ENCODE measurements at places on chromosomes 7 and 10.

DNA sequence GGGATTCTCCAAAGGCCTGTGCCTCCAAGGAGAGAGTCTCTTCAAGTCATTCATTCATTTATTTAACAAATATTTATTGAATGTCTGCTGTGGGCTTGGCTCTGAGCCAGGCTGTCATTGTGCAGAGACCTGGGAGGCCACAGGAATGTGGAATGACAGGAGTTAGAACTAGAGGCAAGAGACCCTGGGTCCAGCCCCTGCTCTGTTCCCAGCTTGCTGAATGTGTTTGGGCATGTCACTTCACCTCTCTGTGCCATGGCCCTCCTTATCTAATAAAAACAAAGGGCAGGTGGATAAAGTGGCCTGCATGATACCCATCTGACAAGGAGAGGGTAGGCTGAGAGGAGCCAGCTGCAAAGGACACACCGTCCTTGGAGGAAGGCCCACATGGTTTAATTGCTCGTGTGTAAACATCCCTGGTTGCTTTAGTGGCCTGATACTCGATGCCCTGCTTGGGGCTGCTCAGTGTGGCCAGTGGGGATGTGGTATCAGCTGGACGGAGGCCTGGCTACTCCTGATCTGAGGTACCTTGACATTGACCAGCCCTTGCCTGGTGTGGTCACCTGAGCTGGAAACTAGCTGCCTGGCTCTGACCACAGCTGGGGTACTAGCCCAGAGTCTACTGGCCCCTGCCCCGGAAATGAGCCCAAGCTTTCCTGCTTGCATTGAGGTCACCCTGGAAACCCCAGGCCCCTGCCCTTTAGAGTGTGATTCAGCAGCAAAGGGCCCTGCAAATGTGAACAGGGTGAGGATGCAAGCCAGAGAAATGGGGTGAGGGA is 116.2 kb downstream of the CDH23 start:
- no peak for DNase-seq

GRCh38 chr10:84328418-84329195 is at the start of gene CCSER2:
CCSER2 (plus strand) TSS chr10:84328589; CDS start chr10:84371053, 42,464 bp downstream.
- peak; percentile 89 for DNase-seq

DNA sequence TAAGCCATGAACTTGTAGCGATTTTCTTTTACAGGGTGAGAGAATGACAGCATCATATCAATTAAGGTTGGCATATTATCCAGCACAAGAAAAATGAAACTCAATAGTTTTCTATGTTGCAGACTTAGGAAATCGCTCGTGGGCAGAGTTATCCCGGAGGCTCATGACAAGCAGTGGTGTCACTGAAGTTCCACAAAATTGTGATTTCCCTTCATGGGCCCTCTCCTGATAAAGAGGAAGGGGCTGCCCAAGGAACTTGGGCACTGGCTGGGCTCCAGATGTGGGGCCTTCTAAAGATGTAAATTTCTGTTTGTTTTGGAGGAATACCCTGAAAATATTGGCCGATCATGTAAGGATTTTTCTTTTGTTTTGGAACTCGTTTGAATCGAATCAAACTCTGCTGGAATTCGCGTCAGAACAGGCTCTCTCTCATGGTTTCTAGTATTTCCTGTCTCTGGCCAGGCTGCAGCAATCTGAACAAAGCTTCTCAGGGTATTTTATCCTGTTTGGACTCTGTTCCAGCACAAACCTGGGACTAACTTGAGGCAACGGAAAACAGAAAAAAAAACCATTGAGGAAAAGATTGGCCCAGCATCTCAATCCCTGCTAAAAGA is 340.6 kb upstream of the NRP1 start:
- DNase-seq, result no peak

DNA sequence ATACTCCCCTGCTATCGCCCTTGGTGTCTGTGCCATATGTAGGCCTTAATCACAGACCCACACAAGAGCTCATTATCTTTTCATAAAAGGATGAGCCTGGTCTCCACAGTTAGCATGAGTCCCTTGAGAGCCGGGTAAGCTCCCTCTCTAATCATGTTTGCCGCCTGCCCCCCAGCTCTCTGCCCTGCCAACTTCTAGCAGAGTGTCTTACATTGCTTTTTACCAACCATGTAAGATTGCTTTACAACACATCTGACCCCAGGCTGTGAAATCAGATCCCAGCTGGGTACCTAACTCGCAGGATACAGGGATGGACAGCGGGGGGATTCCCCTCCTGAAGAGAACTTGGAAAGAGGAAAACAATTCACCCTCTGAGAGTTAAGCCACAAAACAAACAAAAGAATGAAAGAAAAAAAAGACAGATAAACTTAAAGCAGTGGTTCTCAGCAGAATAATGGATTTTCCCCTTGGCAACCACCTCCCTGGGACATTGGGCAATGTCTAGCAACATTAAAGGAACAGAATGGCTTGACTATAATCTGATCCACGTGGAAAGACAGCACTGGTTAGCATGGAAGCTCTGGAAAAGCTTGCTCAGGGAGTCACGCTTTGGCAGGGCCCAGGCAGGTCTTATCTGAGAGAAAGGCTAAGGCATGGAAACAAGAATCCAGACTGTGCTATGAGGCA is 39.4 kb upstream of the ATOH7 start:
- DNase-seq, result peak; percentile 9
